NCI-H524 treated with DMSO at 0.1 percent for 48 hours (cell line): ENCODE measurements at places on chromosomes 3 and 15.
A peak's percentile ranks its signal among the peaks of the same experiment; 100 is the strongest.

GRCh38 chr15:87722941-87723691, 533.4 kb downstream of the NTRK3 start:
- no peak for DNase-seq

- DNase-seq = no peak
These were observed 18.2 kb upstream of the FHIT start for GRCh38 chr3:61269435-61269834.

GRCh38 chr3:62249484-62249776, 123.9 kb downstream of the FEZF2 start:
- no peak for DNase-seq

DNA sequence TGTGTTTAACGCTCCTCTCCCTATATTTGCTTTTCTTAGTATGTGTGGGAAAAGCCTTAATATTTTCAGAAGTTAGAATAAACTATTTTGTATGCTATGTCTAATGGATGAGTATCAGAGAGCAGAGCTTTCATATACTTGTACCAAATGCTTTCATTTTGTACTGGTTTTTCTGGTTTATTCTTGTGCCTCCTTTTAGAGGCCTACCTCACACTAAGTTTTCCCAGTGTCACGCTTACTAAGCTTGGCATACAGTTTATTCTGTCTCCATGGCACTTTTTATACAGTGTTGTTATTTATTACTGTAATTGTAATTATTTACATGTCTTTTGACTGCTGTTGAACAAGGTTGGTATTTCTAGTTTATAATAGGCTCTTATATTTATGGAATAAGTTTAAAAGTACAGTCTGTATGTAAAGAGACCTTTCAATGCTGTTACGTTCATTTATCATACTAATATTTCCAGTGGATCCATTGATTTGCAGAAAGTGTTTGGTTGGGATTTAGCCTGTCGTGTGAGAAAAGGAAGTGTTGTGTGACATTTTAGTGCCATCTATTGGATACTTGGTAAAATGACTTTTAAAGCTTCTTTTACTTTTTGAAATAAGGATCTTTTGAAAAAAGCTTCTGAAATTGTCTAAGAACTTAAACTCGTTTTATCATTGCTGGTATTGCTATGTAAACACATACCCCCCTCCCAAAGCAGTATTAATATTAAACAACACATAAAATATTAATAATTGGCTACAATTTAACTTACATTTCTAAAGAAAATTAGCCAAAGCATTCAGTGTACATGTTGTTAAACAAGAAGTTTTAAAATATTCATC, 5.2 kb upstream of the EBLN2 start:
- DNase-seq = no peak

GRCh38 chr15:70430069-70430468, 332.4 kb upstream of the TLE3 start:
- DNase-seq = no peak

DNA sequence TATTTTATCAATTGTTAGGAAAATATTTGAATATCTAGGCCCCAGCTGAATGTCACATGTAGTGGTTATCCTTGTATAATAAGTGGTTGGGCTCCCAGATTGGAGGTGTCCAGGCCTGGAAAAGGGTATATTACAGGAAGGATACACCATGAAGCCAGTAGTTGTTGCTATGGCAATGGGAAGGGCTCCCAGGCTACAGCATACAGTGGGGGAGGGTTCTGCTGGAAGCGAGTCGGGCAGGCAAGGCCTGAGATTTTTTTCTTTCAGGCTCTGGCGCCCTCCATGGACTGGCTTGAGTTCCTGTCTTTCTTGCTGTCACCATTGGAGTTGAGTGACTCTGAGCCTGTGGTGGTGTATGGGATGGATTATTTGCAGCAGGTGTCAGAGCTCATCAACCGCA, 8.9 kb downstream of the ECE2 start:
- peak; percentile 77 for DNase-seq

DNA sequence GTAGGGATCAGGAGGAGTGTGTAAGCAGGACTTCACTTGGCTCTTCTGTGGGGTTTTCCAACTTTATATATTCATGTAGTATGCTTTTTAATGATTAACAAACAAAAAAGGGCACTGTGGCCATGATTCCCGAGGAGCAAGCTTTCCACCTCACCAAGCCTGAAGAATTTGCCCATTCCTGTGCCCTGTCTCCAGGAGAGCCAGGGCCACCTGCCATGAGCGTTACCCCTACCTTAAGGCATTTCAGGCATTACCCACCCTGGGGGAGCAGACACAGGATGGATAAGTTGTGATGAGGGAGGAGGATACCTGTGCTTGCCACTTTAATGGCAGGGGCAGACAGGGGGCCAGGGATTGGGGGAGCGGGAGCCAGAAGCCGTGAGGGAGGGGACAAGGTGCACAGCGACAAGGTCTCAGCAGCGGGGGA, 3.0 kb downstream of the TRPM1 start:
- DNase-seq = no peak

GRCh38 chr3:104886220-104886995, 480.3 kb upstream of the ALCAM start:
- no peak for DNase-seq

- DNase-seq = no peak
These were observed 19.5 kb downstream of the TKT start for GRCh38 chr3:53236112-53236841.

- peak; percentile 96 for DNase-seq
These were observed 260.1 kb upstream of the PLSCR5 start for GRCh38 chr3:146865175-146865755.

- no peak for DNase-seq
These were observed 933.6 kb upstream of the ROBO1 start for GRCh38 chr3:80701349-80701748.

GRCh38 chr15:62985768-62986167, 56.8 kb upstream of the TPM1 start:
- DNase-seq = no peak
